Ovary (tissue), 10 donors: ENCODE measurements at places on chromosomes 11 and 22.
A peak's percentile ranks its signal among the peaks of the same experiment; 100 is the strongest.

GRCh38 chr11:126487711-126488110 lies 132.2 kb downstream of the ST3GAL4 start:
- DNase-seq, result peak; percentile 26

GRCh38 chr11:3231550-3231850 lies 717 bp downstream of the MRGPRE start:
- DNase-seq, result no peak

DNA sequence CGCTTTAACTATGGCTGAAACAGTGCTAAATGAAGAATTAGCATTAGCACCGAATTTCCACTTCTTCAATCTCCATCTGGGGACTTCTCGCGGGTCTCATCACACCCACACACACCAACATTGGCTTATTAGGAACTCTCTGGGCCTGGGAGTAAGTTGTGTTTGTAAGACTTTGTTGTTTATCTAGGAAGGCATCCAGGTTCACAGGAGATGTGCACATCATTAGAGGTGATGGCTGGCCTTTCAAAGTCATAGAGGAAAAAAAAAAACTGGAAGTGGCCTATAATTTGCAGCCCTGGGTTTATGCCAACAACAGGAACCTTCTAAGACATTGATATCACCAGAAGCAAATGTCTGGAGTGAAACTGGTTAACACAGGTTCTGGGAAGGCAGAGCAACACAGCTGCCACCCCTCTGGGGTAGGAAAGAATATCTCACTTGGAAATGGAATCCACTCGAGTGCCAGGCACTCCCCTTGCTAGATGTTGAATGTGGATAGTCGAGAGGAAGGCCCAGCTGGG lies 84.5 kb downstream of the TRAF6 start:
- no peak for DNase-seq

DNA sequence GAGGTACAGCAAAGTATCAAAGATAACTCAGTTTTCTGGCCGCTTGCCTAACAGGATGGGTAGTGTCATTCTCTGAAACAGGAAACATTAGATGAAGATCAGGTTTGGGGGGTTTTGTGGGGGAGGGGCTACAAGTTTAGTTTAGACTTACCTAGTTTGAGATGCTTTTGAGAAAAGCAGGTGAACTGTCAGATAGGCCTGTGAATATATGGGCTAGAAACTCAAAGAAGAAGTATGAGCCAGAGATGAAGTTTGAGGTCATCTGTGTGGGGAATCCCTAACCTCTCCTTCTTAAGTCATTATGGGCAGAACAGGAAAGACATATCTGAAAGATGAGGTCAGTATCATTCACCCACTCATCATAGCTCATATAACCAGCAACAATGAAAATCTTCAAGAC lies 11.9 kb downstream of the HOATZ start:
- DNase-seq, result no peak

DNA sequence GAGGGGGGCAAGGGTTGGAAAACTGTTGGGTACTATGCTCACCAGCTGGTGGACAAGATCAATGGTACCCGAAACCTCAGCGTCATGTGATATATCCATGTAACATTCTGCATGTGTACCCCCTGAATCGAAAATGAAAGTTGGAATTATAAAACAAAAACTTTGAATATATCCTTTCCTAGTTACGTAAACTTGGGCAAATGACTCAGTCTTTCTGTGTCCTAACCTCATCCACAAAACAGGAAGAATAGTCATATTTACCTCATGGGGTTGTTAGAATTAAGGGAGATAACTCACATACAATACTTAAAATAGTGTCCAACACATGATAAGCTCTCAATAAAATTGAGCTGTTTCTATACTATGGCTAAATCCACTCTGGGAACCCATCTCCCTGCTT lies 620.1 kb upstream of the KIRREL3 start:
- DNase-seq, result no peak

- no peak for DNase-seq
These were observed 69.2 kb upstream of the PRR5 start for GRCh38 chr22:44632541-44633396.

- peak; percentile 32 for DNase-seq
These were observed 13.5 kb downstream of the MS4A6A start for GRCh38 chr11:60169264-60169915.

GRCh38 chr22:45010532-45010900 lies 711 bp upstream of the PHF21B start:
- DNase-seq, result no peak

- no peak for DNase-seq
These were observed 1480.0 kb downstream of the TBC1D22A start for GRCh38 chr22:48242461-48242864.

DNA sequence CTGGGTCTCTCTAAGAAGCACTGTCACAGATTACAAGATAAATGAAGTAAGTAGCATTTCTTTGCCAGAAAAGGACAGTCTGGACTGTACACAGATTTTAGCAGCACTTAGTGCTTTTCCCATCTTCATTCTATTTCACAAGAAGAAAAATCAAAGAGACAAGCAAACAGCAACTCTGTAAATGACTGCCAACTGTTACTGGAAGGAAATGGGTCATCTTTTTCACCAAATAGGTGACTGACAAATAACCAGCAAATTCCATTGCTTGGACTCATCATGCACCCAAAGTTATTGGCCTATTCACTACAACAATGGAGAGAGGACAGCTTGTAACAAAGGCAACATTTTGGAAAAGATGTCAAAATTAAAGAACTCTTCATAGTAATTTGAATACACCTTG lies 28.9 kb upstream of the CARD18 start:
- no peak for DNase-seq

GRCh38 chr11:87460842-87461637 lies 423.3 kb downstream of the TMEM135 start:
- no peak for DNase-seq

DNA sequence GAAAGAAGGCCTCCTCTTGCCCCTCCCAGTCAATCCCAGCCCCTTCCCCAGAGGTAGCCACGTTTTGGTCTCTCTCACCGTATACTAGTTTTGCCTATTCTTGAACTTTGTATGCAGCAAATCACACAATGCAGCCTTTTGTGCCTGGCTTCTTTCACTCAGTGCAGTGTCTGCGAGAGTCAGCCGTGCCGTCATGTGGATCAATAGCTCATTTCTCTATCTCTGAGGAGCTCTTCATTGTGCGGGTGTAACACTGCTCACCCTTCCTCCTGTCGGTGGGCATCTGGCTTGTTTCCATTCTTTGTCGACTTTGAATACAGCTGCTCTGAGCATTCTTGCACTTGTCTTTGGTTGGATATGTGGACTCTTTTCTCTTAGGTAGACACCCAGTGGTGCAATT lies 146.5 kb downstream of the CACNA1I start:
- DNase-seq, result no peak

GRCh38 chr22:21082248-21082647 lies 36.5 kb downstream of the LRRC74B start:
- DNase-seq, result no peak

DNA sequence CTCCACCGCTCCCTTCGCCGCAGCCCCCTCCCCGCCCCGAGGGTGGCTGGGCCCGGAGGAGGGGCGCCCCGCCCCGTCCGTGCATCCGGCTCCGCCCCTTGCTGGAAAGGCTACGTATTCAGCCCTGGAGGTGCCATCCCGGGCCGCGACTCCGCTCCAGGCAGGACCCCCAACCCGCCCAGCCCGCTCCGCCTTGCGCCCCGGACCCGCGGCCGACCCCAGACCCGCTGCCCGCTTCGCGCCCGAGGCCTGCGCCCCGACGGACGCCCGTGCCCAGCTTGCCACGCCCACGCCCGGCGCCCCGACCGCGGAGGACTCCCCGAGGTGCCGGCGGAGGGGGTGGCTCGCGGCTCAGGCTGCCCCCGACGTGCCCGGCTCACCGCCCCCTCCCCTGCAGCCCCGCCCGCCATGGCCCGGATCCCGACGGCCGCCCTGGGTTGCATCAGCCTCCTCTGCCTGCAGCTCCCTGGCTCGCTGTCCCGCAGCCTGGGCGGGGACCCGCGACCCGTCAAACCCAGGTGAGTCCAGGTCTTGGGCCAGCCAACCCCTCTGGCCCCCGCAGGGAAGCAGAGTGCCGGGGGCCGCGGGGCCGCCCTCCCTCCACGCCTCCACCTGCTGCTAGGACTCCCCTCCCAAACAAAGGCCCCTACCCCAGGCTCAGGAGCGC lies at the start of gene ADM2:
ADM2 (plus strand) TSS at position 104 of the 667 bp plus-strand sequence; CDS start at position 409, 305 bp downstream.
- DNase-seq, result no peak

DNA sequence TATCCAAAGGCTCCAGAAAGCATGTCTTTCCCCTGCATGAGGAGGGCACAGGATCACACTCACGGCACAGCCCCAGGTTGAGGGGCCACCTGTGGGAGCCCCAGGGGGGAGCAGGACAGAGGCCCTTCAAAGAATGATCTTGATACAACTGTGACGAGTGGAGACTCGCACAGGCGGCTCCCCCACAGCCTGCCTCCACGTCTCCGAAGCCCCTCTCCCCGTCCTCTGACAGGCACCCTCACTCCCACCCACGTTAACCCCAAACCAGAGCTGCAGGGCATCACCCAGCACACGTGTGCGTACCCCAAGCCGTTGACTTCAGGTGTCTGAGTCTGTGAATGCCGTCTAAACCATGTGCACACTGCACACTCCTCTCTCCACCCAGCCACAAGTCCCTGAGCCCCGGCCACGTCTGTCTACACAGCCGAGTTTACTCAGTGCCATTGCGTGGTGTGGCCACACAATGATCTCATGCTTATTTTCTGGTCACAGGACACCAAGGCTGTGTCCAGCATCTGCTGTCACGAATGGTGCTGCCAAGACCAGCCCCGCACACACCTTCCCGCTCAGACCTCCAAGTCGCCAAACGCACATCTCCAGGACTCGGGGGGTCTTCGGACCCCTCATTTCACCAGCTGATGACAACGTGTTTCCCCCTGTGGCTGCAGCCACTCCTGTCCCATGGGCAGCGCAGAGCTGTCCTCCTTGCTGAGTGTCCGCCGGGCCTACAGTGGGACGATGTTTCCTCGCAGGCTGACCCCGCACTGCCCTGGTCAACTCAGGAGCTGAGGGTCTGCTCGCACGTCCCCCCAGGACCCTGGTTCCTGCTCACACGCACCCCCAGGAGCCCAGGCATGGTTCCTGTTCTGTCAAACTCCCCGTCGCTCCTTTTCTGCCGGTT lies 251.2 kb downstream of the BRD1 start:
- DNase-seq, result no peak

GRCh38 chr11:46917109-46917761 lies 1.1 kb downstream of the LRP4 start:
- DNase-seq, result no peak

DNA sequence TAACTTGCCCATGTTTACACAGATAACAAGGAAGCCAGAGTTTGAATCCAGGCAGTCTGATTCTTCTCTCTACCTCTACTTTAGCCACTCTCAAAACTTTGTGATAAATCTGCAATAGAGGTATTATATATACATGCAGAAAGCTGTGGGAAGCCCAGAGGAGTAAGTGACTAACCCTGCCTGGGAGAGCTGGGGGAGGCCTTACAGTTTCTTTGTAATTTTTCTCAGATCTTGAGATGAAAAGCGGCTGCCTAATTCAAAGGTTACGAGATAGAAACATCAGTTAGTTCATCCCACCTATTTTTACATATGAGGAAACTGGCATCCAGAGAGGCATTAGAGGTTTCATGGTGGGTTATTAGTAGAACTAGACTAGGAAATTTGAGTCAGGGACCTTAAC lies 4.9 kb downstream of the STIM1 start:
- no peak for DNase-seq

DNA sequence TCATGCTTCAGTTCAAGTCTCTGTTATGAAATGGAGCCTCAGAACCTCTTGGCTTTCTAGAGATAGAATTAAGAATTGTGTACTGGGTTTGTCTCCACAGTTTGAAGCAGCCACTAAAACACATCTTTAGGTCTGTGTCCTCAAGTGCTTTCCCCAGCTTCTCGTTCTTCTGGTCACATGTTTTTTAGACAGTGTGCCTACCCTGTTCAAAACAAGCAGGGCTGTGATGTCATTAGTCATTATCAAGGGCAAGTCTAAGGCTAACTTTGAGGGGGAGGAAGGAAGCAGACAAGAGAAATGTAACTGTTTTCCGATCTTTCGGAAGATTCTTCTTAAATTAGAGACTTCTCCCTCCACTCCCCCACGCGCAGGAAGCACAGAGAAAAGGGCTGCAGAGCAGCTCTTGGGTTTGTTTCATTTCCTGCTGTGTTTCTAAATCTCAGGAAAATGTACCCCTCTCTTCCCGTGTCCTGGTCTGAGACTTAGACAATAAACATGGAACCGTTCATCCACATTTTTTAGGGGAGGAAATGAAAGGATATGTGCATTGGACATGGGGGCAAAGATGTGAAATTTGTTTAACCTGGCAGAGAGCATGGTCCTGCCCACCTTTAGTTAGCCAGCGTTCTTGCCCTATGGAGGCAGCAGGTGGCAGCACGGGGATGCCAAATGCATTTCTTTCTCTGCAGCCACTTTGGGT lies 3.1 kb downstream of the AKIP1 start:
- DNase-seq, result peak; percentile 25

- DNase-seq, result peak; percentile 80
These were observed 3.1 kb upstream of the MN1 start for GRCh38 chr22:27804470-27805297.

GRCh38 chr22:30186041-30186440 lies 60.5 kb downstream of the LIF start:
- DNase-seq, result no peak

DNA sequence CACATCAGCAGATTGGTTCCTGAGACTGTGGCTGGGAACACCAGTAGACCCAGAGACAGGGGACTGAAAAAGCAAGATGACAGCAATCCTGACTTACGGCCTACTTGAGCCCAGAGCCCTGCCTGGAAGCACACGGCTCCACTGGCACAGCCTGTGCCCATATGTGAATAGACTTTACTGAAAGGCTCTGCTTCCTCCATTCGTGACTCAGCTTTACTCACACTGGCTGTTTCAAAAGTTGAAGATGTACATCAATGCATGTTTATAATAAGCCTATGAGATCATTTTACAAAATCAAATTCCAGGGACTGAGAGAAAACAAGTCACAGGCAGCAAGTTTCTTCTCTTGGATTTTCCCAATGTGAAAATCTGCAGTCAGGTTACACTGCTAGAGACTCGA lies 134.6 kb upstream of the TEAD1 start:
- DNase-seq, result no peak

DNA sequence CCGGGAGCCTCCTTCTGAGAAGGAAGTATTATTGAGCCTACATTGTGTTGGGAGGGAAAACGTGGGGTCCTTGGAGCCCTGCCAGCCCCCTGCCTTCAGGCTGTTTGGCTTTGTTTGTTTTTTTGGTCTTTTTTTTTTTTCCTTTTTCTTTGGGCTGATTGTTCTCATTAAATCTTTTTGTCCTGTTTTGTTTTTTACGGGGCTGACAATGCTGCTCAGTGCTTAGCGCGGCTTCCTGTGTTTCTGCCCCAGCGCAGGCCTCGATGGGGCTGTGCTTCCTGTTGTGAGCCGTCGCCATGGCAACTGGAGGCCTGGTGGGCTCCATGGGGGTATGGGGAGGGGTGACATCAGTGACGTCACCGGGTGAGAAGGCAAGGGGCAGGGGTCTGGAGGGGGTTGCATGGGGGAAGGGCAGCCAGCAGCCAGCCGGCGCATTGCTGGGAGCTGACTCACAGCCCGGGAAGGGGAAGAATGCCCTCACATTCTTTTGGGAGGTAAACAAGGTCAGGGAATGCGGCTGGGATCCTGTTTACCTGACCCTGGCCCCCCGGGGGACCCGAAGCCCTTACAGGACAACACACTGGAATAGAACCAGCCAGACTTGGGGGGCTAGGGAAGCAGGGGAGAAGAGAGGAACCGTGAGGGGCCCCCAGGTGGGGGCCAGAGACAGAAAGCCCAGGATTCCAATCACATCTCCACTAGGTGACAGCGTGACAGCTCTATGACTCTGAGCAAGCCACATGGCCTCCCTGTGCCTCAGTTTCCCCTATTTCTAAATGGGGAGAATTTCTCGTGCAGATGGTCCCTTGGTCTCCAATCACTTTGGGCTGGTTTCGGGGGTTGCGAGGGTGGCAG lies 22.2 kb upstream of the CBX7 start:
- peak; percentile 89 for DNase-seq
